Activated CD4-positive, alpha-beta T cell treated with anti-CD3 and anti-CD28 coated beads, Interleukin-2, amount 10 ng/mL, durations not matched to agents 7 days and 5 days (primary cell): ENCODE measurements at places on chromosomes 5 and 9. TPM values are rescaled to one million over a fixed set of nuclear protein-coding genes. Genes with fewer than 3 reads are reported as not detected.

PPP3R2 gene
- total RNA-seq, result not detected

SETD9 gene
- 5.1 TPM for total RNA-seq

ARID3C gene
- total RNA-seq, result 0.46 TPM

DBH gene
- not detected for total RNA-seq

TTLL11 gene
- total RNA-seq, result 3.1 TPM

FLT4 gene
- 0.25 TPM for total RNA-seq

CXCL14 gene
- total RNA-seq, result not detected

PCDHGA8 gene
- total RNA-seq, result not detected

NUDT12 gene
- total RNA-seq, result 0.85 TPM

TMOD1 gene
- 0.35 TPM for total RNA-seq

SPINK7 gene
- total RNA-seq, result not detected

PRRX2 gene
- total RNA-seq, result not detected

MCC gene
- total RNA-seq, result 3.3 TPM

IL4 gene
- total RNA-seq, result not detected
